ENCODE measurements at places on chromosomes 4 and X. TPM values are rescaled to one million over a fixed set of nuclear protein-coding genes. Genes with fewer than 3 reads are reported as not detected.

GRCh38 chr4:46441136-46441859 is 51.4 kb upstream of the GABRA2 start:
- no peak for DNase-seq
- H3K4me3 ChIP-seq: no peak overlapping the region

DNA sequence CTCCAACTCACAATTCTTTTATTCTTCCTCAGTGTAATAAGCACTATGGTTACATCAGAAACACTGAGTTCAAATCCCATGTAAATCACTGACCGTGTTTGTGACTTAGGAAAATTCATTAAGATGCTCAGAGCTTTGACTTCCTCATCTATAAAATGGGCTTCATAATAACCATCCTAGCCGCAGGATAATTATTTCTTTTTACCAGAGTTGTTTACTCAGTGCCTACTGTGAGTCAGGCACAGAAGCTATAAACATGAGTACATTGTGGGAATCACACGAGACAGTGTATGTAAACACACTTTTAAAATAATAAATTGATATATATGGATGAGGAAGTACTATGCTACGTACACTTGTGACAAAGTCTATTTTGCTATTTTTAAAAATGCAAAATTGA is 296.3 kb upstream of the TENM3 start:
- no peak for DNase-seq
- H3K27ac ChIP-seq: no peak overlapping the region
- no peak overlapping the region for H3K4me3 ChIP-seq
- H3K4me1 ChIP-seq: no peaks in the 10 kb centered on the region
- no peaks in the 10 kb centered on the region for H3K36me3 ChIP-seq

GRCh38 chrX:132119821-132120515 is 7.9 kb downstream of the FRMD7 start:
- no peaks in the 10 kb centered on the region for H3K36me3 ChIP-seq
- no peak overlapping the region for H3K27ac ChIP-seq
- DNase-seq: no peak
- no peaks in the 10 kb centered on the region for H3K4me1 ChIP-seq

DNA sequence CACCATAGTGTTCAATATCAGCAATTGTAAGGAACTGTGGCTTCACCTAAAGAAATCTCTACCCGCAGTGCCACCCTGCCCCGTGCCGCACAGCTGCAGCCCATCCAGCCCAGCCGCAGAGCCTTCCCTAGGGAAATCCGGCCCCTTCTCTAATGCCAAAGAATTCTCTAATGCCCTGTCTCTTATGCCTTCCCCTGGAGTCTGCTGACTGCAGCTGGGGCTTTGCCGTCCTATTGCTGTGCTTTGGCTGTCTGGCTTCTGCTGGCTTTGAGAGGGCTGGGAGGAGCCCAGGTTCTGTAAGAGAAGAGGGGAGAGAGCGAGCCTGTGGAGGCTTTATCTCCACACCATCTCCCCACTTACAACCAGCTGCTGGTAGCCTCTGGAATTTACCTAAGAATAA is 85.9 kb upstream of the HELT start:
- no peaks in the 10 kb centered on the region for H3K27me3 ChIP-seq
- no peak overlapping the region for H3K4me3 ChIP-seq
- no peaks in the 10 kb centered on the region for H3K4me1 ChIP-seq
- no peaks in the 10 kb centered on the region for H3K36me3 ChIP-seq
- DNase-seq: no peak

MAGEE1 gene
- polyA plus RNA-seq: 1.1 TPM

VSIG1 gene
- not detected for polyA plus RNA-seq
